ENCODE measurements at places on chromosomes 4 and X. TPM values are rescaled to one million over a fixed set of nuclear protein-coding genes. Genes with fewer than 3 reads are reported as not detected.
A peak's percentile ranks its signal among the peaks of the same experiment; 100 is the strongest.

The PCDH19 gene
- total RNA-seq = 4.5 TPM

The MAGEA11 gene
- 9.8 TPM for total RNA-seq

DNA sequence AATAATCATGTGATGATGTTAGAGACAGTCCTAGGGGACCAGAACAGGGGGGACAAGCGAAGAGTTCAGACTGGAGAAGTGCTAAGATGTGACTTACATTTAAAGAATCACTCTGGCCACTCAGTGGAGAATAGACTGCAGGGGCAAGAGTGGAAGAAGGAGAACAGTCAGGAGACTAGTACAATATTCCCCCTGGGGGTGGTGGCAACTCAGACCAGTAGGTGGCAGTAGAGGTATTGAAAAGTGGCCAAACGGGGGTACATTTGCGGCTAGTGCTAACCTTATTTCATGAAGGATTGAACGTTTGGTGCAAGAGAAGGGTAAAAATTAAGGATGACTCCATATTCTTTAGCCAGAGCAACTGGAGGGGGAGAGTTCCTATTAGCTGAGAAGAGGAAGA lies 2.7 kb upstream of the BMX start:
- no peaks in the 10 kb centered on the region for H3K4me1 ChIP-seq
- H3K27me3 ChIP-seq = no peaks in the 10 kb centered on the region
- H3K27ac ChIP-seq = no peak overlapping the region
- no peak overlapping the region for H3K4me3 ChIP-seq
- peak; percentile 50 for DNase-seq
- no peaks in the 10 kb centered on the region for H3K36me3 ChIP-seq

DNA sequence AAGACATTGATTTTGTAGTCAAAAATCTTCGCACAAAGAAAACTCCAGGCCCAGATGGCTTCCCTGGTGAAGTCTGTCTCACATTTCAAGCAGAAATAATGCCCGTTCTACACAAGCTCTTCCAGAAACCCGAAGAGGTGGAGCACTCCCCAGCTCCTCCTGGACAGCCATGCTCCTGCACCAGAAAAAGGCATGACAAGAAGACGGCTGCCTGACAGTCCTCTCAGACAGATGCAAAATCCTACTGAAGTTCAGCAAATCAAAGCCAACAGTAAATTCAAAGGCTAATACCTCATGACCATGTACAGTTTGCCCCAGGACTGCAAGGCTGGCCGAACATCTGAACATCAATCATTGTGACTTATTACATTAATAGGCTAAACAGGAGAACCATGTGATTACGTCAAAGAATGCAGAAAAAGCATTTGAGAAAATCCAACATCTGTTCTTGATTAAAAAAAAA lies 30.8 kb upstream of the MXD4 start:
- no peaks in the 10 kb centered on the region for H3K36me3 ChIP-seq
- no peak for DNase-seq
- H3K4me1 ChIP-seq = no peaks in the 10 kb centered on the region
- no peak overlapping the region for H3K4me3 ChIP-seq
- no peak overlapping the region for H3K27ac ChIP-seq

DNA sequence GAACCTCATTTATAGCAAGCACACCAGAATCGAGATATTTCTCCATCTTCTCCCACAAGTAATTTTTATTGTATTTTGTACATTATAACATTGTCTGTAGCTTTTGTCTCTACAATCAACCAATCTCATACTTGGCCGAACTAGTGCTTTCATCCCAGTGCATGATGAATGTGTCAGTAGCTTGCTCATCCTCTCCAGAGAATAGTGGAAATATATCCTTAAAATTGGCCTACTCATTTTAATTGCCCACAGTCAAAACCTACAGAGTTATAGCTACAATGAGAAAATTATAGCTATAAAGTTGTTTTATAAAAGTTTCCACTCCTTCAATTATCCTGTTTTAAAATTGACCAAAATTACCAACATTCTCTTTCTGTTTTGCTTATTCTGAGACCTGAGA lies 103.8 kb downstream of the MAPK10 start:
- no peak for DNase-seq
- no peak overlapping the region for H3K4me3 ChIP-seq
- no peaks in the 10 kb centered on the region for H3K27me3 ChIP-seq
- no peaks in the 10 kb centered on the region for H3K4me1 ChIP-seq
- H3K36me3 ChIP-seq = no peaks in the 10 kb centered on the region

DNA sequence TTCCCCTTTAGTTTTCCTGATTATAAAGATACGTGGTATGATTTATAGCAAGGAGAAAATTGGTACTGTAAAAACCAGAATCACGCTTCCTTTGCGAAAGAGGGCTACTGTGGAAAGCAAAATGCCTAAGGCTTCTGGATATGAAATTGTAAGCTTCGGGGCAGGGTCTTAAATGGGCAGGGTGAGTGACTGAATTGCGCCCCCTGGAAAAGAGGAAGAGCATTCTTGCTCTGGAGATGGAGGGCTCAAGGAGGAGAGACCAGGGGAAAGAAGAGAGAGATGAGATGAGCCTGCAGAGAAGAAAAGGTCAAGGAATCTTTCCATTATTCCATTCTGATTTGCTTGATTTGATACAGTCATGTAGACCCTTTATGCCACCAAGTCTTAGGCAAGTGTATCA lies 13.1 kb upstream of the ETNPPL start:
- H3K27me3 ChIP-seq = no peaks in the 10 kb centered on the region
- H3K36me3 ChIP-seq = no peaks in the 10 kb centered on the region
- no peaks in the 10 kb centered on the region for H3K4me1 ChIP-seq
- DNase-seq = no peak
- no peak overlapping the region for H3K4me3 ChIP-seq

The GAB3 gene
- total RNA-seq = 30.6 TPM

- no peak for DNase-seq
- no peak overlapping the region for H3K4me3 ChIP-seq
- no peaks in the 10 kb centered on the region for H3K4me1 ChIP-seq
- no peaks in the 10 kb centered on the region for H3K27me3 ChIP-seq
Observed at GRCh38 chrX:109691277-109691676, 41.8 kb downstream of the ACSL4 start.

DNA sequence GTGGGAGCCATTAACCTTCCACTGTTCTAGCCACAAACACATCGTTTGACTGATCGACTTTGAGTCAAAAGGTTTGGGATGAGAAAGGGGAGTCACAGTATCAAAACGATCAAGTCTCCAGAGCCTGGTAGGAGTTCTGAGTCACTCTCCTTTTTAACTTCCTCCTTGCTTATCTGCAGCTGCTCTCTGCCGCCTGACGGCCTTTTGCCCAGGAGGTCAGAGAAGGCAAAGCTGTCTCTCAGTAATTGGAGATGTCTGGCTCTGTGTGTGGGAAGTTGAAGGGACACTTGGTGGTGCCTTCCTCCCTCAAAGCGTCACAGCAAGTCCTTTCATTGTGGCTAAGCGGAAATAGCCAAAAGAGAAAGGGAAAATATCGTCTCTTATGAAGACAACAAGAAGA lies 63.1 kb downstream of the ANOS1 start:
- DNase-seq = peak; percentile 27
- no peak overlapping the region for H3K4me3 ChIP-seq
- H3K27me3 ChIP-seq = no peaks in the 10 kb centered on the region
- H3K36me3 ChIP-seq = no peaks in the 10 kb centered on the region
- H3K27ac ChIP-seq = no peak overlapping the region
- H3K4me1 ChIP-seq = no peaks in the 10 kb centered on the region

DNA sequence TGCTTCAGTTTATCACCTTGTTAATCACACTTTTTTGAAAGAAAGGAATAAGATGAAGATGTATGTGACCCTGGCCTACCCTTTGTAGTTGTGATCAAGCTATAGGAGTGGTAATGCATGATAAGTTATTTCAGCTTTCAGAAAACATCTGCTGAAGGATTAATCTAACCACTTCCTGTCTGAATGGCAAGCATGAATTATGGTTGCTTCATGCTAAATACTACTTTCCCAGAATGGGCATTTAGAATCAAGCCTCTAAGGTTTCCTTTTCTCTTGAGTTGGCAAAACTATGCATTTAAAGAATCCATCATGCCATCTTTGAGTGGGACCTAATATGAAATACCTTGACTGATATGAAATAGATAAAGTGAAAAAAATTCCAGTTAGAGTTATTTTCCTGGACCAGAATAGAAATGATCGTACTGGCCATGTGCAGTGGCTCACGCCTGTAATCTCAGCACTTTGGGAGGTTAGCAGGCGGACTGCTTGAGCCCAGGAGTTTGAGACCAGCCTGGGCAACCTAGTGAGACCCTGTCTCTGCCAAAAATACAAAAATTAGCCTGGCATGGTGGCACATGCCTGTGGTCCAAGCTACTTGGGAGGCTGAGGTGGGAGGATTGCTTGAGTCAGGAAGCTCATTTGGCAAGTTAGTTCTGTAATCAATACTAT lies 59.1 kb downstream of the ANXA3 start:
- H3K4me3 ChIP-seq = no peak overlapping the region
- H3K27me3 ChIP-seq = no peaks in the 10 kb centered on the region
- H3K27ac ChIP-seq = no peak overlapping the region
- H3K4me1 ChIP-seq = no peaks in the 10 kb centered on the region
- DNase-seq = no peak

The BGN gene
- total RNA-seq = 76.5 TPM

DNA sequence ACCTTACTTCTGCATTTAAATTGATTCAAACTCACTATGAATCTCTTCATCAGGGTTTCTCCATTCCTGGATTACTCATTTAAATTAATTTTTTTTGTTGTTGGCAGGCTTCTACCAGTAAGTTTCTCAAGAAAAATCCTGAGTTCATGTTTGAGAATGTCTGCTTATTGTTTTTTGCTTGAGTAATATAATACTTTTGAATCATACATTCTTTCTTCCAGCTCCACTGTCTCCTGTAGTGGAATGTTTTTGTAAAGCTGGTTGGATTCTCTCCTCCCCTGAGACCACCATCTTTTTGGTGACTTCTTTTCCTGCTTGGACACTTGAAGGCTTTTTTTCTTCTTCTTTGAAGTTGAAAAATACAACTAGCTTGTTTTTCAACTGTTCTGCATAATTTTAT lies 4.3 kb upstream of the MID1IP1 start:
- H3K27me3 ChIP-seq = no peaks in the 10 kb centered on the region
- no peaks in the 10 kb centered on the region for H3K4me1 ChIP-seq
- no peak overlapping the region for H3K27ac ChIP-seq
- H3K4me3 ChIP-seq = no peak overlapping the region
- DNase-seq = no peak

DNA sequence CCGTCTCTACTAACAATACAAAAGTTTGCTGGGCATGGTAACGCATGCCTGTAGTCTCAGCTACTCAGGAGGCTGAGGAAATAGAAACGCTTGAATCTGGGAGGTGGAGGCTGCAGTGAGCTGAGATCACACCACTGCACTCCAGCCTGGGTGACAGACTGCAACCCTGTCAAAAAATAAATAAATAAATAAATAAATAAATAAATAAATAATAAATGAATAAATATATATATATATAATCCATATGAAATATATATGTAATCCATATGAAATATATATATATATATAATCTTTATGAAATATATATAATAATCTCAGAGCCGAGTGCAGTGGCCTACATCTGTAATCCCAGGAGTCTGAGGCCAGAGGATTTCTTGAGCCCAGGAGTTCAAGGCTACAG lies 17.8 kb upstream of the RBPJ start:
- no peaks in the 10 kb centered on the region for H3K27me3 ChIP-seq
- H3K4me1 ChIP-seq = no peaks in the 10 kb centered on the region
- no peaks in the 10 kb centered on the region for H3K36me3 ChIP-seq
- no peak overlapping the region for H3K4me3 ChIP-seq
- DNase-seq = no peak

The AADAT gene
- total RNA-seq = 29.4 TPM

DNA sequence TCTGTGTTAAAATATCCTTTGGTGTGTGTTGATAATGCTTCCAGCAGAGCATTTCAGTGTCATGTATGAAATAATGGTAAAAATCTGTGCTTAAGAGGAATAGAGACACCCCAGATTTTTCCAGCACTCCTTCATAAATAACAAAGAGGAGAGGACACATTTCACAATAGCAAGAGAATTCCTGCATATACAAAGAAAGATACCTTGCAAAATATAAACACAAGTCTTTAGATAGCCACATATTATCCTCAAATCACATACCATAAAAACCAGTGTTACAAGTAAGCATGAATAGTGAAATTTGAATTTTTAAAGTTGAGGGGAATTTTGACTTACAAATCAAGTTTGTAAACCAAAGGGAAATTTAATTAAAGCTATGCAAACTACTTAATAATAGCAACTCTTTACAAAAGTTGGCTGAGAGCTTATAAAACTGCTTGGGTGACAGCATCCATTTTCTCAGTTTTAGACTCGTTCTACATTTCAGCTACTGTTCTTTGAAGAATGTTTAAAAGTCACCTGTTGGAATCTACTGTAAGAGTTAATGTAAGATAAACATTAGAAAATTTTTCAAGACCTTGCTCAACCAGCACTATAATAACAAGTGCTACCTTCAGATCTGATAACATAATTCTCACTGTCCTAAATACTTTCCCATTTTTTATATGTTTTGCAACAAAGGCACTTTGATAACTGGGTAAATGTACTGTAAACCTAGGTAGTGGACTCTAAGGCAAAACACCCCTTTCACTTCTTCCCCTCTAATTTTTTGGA lies 3.7 kb downstream of the APELA start:
- H3K4me1 ChIP-seq = no peaks in the 10 kb centered on the region
- H3K27me3 ChIP-seq = no peaks in the 10 kb centered on the region
- H3K36me3 ChIP-seq = no peaks in the 10 kb centered on the region
- H3K27ac ChIP-seq = no peak overlapping the region
- DNase-seq = no peak

GRCh38 chr4:89420507-89420906 lies 112.9 kb upstream of the GPRIN3 start:
- DNase-seq = no peak
- no peak overlapping the region for H3K27ac ChIP-seq
- no peak overlapping the region for H3K4me3 ChIP-seq

DNA sequence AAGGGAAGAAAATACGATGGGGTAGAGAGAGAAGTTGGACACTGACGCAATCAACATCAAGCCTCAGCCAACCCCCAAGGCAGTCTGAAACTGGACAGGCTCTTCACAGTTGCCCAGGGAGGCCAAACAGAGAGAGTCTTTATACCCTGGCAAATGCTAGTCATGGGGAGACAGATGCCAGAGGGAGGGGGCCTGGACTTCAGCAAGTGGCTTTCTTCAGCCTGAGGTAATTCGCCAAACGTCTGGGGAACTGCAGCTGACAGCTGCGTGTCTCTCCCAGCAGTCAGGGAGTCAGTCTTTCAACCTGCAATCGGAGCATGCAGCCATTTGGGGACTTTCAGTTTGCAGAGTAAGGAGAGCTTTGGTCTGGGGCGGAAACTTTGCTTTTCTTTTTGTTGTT lies 521.6 kb downstream of the TRIML1 start:
- no peaks in the 10 kb centered on the region for H3K36me3 ChIP-seq
- H3K4me3 ChIP-seq = no peak overlapping the region
- no peaks in the 10 kb centered on the region for H3K4me1 ChIP-seq
- no peaks in the 10 kb centered on the region for H3K27me3 ChIP-seq
- no peak overlapping the region for H3K27ac ChIP-seq

- no peaks in the 10 kb centered on the region for H3K4me1 ChIP-seq
- no peak for DNase-seq
- H3K4me3 ChIP-seq = no peak overlapping the region
- H3K36me3 ChIP-seq = no peaks in the 10 kb centered on the region
Observed at GRCh38 chrX:7390441-7390840, 242.5 kb upstream of the PUDP start.

- H3K4me3 ChIP-seq = no peak overlapping the region
- no peak overlapping the region for H3K27ac ChIP-seq
- no peaks in the 10 kb centered on the region for H3K36me3 ChIP-seq
- no peaks in the 10 kb centered on the region for H3K4me1 ChIP-seq
- DNase-seq = no peak
Observed at GRCh38 chr4:123876671-123877101, 480.1 kb downstream of the SPRY1 start.

The SYTL5 gene
- total RNA-seq = 1.7 TPM

The SCML1 gene
- total RNA-seq = 83.4 TPM

- H3K4me1 ChIP-seq = no peaks in the 10 kb centered on the region
- no peaks in the 10 kb centered on the region for H3K27me3 ChIP-seq
- DNase-seq = no peak
- no peaks in the 10 kb centered on the region for H3K36me3 ChIP-seq
- no peak overlapping the region for H3K27ac ChIP-seq
Observed at GRCh38 chrX:114924423-114924822, 93.0 kb downstream of the IL13RA2 start.
